ENCODE measurements at places on chromosomes 1 and 21.

- DNase-seq: no peak
Measured at GRCh38 chr1:32051706-32052105, 21.0 kb upstream of the TMEM39B start.

DNA sequence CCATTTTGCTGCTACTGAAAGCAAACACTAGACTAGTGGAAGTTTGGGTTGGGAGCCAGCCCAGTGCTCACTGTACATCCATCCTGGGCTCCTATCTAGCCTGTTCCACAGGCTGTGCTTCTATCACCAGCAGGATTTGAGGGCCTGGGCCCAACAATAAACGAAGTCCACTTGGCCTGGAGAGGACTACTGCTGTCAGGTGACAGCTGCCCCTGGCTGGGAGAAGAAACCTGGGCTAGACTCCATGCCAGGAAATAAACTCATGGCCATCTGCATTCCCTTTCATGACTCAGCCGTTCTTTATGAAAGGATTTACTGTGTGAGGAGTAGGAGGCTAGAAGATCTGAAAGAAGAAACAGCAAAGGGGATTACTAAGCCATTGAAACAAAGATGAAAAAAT, 35.5 kb downstream of the COLGALT2 start:
- no peak for DNase-seq

DNA sequence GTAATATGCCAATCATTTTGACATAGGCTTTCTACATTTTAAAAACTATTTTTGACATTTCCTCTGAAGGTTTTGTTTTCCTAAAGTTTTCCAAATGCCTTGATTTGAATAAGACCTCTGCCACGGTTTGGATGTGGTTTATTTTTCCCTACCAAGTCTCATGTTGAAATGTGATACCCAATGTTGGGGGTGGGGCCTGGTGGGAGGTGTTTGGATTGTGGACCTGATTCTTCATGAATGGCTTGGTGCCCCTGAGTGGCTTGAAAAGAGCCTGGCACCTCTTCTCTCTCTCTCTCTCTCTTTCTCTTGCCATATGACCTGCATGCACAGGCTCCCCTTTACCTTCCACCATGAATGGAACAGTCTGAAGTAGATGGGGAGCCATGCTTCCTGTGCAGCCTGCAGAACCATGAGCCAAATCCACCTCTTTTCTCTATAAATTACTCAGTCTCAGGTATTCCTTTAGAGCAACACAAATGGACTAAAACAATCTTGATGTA, 14.8 kb downstream of the MMEL1 start:
- DNase-seq: no peak

DNA sequence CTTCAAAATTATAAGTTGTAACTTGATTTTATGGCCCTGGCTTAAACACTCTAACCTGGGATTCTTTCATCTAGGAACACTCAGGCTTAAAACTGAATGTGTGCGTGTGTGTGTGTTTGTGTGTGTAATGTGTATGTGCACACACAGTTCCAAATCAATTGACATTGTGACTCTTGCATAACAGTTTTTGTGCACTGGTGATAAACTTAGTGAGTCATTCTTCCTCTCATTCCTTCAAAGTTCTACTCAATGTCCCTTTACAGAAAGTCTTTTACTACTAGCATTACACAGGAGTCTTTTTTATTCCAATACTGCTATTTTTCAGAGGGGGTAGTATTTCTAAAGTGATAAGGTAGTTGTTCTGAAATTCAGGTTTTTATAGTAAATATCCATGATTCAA, 943.6 kb downstream of the KCNT2 start:
- DNase-seq: no peak

DNA sequence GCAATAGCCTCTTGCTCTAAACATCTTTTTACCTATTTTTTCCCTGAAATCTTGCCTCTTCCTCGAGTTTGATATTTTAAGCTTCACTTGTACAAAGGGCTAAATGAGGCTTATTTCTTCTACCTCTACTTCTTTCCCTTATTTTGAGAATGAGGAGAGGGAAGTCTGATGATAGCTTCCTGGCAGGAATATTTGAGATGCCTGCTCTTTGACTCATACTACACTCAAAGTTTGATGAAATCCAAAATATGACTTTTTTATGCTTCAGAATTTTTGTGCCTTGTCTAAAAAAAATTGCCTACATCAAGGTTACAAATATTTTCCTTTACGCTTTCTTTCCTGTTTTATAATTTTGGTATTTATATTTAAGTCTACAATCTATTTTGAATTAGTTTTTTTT, 624.4 kb upstream of the PLXNA2 start:
- no peak for DNase-seq

GRCh38 chr1:168726719-168727118, 2.3 kb downstream of the DPT start:
- DNase-seq: no peak

- no peak for DNase-seq
Measured at GRCh38 chr1:17235135-17235885, 13.6 kb upstream of the PADI3 start.

- DNase-seq: no peak
Measured at GRCh38 chr1:74596717-74597116, 76.9 kb downstream of the ERICH3 start.

DNA sequence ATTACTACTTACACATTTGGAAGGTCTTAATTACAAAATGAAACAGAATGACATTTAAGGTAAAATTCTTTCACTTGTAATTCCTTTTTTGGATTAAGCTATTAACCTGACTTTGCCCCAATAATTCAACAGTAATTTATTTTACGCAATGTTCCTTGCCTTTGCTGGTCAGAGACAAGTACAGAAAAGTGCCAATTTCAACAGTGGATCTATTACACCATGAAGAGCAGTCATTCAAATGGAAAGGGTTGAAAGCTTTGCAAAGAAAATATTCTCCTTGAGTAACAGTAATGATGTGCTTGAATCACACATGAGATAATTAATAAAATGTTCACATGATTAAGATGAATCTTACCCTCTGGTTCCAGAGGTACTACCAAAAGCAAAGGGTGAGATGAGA, 84.7 kb downstream of the APP start:
- no peak for DNase-seq

- DNase-seq: no peak
Measured at GRCh38 chr1:184385865-184386311, 941 bp upstream of the C1orf21 start.

GRCh38 chr1:45187725-45188124, 18.7 kb downstream of the ZSWIM5 start:
- no peak for DNase-seq

DNA sequence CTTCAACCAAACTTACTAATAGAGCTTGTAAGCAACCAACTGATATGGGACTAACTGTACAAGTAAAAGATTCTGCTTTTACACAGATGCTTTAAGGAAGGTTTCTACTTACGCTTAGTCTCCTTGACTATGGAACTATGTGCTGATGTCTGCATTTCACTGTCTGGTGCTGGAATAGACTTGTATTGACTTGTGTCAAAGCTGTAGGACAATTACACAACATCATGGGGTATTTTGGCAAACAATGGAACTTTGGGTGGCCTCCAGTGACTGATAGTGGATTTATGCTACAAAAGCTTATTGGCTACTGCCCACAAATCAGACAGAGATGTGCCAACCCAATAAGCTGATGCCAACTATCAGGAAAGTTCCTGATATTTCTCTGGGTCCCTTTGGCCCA, 10.6 kb downstream of the CBR1 start:
- no peak for DNase-seq

- no peak for DNase-seq
Measured at GRCh38 chr1:160651433-160652064, 4.7 kb upstream of the SLAMF1 start.
